ENCODE measurements at places on chromosomes 5 and 9. TPM values are rescaled to one million over a fixed set of nuclear protein-coding genes. Genes with fewer than 3 reads are reported as not detected.

DNA sequence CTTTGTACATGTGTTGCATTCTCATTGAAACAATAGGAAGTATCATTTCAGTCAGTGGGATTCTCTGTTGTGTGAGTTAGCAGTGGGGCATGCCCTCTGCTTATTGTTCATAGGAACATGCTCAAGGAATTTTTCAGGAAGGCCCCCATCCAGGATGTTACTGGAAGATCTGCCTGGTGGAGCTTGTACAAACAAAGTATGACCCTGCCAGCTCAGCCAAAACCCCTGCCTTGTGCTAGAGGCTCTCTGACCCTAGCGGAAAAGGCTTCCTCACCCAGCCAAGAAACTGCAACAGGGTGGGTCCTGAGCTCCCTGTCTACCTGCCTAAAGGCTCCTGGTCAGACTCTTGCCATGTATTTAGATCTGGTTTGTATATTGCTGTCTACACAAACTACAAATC lies 43.2 kb downstream of the MRRF start:
- no peak for DNase-seq

IDNK gene
- total RNA-seq: 6.2 TPM

KIF12 gene
- 6.2 TPM for total RNA-seq

- no peak for DNase-seq
Observed at GRCh38 chr9:29514336-29514735, 1941.1 kb upstream of the C9orf72 start.

PCDHGB1 gene
- 2.0 TPM for total RNA-seq

C5orf52 gene
- not detected for total RNA-seq

- DNase-seq: peak; percentile 57
Observed at GRCh38 chr9:37531699-37532098, 44.5 kb downstream of the FBXO10 start.

- peak; percentile 86 for DNase-seq
Observed at GRCh38 chr9:137606005-137606621, 627 bp downstream of the ARRDC1 start.

All from upper lobe of right lung (tissue), 1 donor.